ENCODE measurements at places on chromosomes 12 and 14.

GRCh38 chr12:46108721-46109120 is 118.3 kb upstream of the SCAF11 start:
- no peak for DNase-seq

- DNase-seq = no peak
These were observed 47.1 kb upstream of the PLEKHA5 start for GRCh38 chr12:19082365-19082911.

- peak; percentile 94 for DNase-seq
These were observed 39.7 kb upstream of the GZMB start for GRCh38 chr14:24673534-24674203.

DNA sequence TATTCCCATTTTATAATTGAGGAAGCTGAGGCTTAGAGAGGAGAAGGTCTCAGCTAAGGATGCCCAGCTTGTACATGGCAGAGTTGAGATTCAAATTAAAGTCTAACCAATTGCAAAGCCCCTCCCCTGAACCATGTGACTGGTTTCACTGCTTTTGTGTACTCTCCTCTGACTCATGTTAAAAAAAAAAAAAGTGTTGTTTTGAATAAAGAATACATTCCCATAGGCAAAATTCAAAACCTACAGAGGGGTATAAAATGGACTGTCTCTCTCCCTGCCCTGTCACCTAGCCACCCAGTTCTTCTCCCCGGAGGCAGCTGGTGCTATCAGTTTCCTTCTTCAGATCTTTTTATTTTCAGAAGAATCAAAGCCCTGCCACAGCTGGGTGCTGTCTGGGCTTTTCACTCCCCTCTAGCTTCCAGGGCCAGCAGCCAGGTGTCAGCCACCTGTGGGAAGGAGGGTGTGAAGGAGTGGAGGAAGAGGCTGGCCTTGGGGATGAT is 5.4 kb downstream of the PSMD9 start:
- DNase-seq = peak; percentile 73

DNA sequence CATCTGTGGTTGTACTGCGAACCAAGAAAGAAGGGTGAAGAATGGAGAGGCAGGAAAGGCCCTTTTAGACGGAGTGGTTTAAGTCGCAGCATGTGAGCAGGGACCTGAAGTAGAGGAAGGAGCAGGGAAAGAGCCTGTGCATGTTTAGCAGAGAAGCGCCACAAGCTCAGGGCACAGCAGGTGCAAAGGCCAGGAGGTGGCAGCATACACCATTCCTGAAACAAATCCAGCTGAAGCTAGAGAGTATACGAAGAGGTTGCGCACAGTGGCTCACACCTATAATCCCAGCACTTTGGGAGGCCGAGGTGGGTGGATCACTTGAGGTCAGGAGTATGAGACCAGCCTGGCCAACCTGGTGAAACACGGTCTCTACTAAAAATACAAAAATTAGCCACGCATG is 49.9 kb downstream of the HELB start:
- DNase-seq = no peak

GRCh38 chr12:5967645-5968415 is 22.8 kb upstream of the ANO2 start:
- no peak for DNase-seq

GRCh38 chr12:50016501-50017475 is 8.5 kb downstream of the RACGAP1 start:
- no peak for DNase-seq

All from activated CD4-positive, alpha-beta T cell treated with anti-CD3 and anti-CD28 coated beads, Interleukin-2, amount 10 ng/mL, durations not matched to agents 24 days and 14 days (primary cell).